ENCODE measurements at places on chromosomes 2 and 18.

DNA sequence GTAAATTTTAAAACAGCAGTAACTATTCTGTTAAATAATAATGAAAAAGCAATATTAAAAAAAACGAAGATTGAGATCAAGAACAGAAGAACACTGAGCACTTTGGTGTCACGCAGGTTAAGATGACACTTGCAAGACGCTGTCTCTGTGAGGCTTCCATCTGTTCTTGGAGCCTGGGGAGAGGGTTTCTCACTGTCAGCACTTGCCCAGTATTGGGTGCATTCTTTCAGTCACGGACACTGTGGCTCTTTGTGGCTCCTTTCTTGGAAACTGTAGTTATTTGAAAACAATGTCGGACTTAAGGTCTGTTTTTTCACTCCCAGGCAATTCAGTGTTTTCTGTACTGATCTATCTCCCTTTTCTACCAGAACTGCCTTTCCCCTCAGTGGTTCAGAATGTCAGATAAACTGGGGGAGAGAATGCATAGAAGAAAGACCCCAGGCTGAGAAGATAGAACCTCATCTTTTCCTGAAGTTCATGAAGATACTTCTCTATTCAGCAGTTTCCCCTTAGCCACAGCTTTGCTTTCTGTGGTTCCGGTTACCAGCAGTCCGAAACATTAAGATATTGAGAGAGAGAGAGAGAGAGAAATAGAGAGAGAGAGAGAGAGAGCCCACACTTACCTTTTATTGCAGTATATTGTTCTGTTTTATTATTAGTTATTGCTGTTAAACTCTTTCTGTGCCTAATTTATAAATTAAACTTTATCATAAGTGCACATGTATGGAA is 283.3 kb downstream of the DCDC2C start:
- DNase-seq, result no peak

DNA sequence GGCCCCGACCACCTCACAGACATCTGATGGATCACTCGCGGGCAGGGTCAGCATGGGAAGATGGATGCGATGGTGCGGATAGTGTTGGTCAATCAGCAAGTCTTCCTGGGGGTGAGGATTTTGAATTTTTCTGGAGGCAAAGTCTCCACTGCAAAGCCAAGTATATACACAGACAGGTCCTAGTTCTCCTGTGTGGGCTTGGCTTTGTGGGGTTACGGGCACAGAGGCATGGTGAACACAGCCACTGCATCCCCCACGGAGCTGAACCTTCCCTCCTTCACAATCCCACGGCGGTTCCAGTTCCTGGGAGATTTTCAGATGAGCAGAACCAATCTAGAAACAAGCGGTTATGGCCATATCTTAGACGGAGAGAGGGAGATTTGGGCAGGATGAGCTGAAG is 35.8 kb downstream of the CNGA3 start:
- no peak for DNase-seq

GRCh38 chr2:160825433-160825832 is 331.8 kb upstream of the RBMS1 start:
- DNase-seq, result no peak

DNA sequence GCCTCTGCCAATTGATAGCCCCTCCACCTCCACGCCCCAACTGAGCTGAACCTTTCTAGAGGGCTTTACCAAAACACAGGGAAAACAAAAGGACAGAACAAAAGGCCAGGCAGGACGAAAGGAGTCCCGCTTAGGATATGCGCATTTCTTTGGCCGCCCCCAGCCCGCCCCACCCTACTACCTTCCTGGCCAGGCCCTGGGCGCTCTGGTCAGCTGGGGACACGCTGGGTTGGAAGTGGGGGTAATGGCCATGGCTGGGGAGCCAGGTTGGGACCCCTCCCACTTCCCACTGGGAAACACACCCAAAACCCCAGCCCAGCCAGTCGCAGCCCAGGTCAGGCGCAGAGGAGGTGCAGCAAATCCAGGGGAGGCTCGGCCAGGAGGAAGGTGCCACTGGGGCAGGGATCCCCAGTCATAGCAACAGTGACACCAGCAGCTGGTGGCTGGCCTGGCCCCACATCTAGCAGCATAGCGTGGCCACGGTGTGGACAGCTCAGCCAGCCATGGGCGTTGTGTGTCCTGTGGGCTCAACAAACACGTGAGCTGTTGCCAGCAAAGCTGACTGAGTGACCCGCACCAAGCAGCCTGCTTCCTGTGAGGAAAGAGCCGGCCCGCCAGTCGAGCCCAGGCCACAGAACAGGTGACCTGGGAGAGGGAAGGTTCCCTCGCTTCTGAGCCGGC is 24.6 kb upstream of the B3GNT7 start:
- no peak for DNase-seq

GRCh38 chr2:215746887-215747615 is 266.3 kb downstream of the MREG start:
- DNase-seq, result no peak

GRCh38 chr2:132252191-132252893 is 90.6 kb upstream of the ANKRD30BL start:
- no peak for DNase-seq

GRCh38 chr2:71927757-71928715 is 219.6 kb downstream of the CYP26B1 start:
- DNase-seq, result peak; percentile 40

GRCh38 chr2:52542297-52542696 is 1225.3 kb upstream of the CHAC2 start:
- no peak for DNase-seq

DNA sequence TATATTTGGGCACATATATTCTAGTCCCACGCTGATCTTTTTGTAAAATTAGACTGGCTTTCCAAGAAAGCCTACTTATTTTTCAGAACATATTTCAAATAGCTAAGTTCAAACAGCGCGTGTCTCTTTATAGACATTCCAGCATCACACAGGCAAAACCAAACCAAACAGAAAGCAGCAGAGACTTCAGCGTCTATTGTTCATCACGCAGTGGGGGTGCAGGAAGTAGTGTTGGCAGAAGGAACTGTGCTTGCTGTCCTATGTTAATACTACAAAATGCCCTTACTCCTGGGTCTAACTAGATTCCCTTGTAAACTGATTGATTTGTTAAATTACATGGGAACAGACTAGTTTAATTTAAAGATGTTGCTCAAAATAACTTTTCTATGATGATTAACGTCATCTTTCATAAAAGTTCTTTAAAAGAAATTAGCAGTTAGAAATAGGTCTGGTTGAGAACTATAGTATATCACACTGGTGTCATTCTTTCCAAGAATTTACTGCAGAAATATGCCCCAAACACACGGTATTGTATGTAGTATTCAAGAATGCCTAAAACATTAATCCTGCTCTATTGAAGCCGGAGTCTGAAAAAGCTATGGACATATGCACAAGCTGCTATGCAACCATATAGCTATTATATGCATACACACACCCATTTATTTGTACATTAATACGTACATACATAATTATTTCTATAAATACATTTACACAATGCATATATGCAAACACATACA is 436.3 kb downstream of the CBLN2 start:
- no peak for DNase-seq

GRCh38 chr2:224022486-224022885 is 16.6 kb downstream of the SERPINE2 start:
- no peak for DNase-seq

- peak; percentile 22 for DNase-seq
Measured at GRCh38 chr18:28043631-28044030, 133.3 kb downstream of the CDH2 start.

DNA sequence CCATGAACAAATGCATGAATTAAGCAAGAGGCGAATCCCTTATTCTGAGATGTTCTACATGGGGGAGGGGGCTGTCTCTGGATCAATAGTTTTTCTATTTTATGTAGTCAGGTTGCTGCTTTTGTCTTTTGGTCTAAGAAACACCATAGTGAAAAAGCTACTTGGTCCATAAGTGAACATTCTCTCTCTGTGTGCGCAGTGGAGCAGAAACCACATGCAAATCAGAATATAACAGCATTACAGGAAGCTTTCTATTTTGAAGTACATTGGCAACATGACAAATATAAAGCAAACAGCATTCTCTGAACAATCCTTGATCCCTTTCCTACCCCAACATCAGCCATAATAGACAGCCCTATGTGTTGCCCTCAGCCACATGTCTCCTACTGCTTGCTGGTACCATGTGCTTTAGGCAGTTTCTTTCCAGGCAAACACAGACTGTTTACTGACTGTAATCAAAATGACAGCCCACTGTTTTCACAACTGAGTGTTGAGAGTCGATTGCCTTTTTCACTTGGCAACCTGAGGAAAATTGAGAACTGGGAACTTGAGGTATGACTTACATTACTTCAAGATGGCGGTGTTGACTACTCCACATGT is 10.6 kb downstream of the SCN3A start:
- no peak for DNase-seq

GRCh38 chr2:217074576-217075255 is 214.9 kb upstream of the TNP1 start:
- peak; percentile 2 for DNase-seq

- no peak for DNase-seq
Measured at GRCh38 chr2:219995991-219996765, 368.7 kb downstream of the SLC4A3 start.

DNA sequence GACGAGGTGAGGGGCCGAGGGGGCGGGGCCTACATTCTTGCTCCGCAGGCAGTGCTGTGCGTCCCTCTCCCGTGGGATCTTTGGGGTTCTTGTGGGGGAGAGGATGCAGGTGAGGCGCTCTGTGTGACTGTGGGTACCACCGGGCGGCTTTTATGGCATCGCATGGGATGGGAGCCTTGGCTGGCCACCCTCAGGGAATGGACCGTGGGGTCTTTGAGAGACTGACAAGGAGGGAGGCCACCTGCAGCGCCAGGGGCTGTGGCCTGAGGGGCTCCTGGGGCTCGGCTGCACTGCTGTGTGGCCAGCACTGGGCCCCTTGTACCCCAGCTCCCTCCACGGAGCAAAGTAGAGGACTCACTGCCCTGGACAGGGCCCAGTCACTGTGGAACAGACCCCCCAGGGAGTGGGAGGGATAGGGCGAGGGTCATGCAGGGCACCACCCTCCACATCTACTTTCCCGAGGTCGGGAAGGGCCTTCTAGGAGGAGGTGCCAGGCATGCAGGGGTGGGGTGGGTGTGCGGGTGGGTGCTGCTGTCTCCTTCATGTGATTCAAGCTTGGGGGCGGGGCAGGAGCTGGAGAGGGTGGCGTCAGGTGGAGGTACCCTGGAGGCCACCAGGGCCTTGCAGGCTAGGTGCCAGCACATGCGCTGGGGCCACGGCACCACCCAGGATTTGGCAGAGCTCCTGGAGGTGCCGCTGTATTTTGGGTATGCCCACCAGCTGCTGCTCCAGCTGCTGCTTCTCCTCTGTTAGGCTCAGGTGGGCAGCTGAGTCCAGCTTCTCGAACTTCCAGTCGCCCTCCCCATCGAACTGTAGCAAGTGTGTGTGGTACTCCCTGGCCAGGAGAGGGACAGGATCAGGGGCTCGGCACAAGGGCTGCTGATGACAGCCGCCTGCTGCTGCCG is 1072.4 kb downstream of the RPIA start:
- no peak for DNase-seq

GRCh38 chr2:116467243-116467642 is 1347.2 kb upstream of the DDX18 start:
- no peak for DNase-seq

DNA sequence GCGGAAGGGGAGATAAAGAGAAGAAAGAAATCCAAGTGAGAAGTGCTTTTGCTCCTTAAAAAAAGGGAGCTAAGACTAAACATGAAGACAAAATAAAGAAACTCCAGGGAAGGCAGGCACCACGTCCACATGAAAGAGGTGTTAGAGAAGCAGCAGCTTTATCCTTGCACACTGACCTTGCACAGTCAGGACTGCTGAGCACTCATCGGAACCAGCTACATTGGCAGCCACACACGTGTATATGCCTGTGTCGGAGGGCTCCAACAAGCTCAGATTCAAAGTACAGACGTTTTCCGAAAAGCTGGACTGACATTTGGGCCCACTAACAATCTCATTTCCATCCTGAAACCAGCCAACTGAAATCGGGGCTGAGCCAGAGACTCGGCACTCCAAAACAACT is 88.2 kb downstream of the TTN start:
- no peak for DNase-seq

DNA sequence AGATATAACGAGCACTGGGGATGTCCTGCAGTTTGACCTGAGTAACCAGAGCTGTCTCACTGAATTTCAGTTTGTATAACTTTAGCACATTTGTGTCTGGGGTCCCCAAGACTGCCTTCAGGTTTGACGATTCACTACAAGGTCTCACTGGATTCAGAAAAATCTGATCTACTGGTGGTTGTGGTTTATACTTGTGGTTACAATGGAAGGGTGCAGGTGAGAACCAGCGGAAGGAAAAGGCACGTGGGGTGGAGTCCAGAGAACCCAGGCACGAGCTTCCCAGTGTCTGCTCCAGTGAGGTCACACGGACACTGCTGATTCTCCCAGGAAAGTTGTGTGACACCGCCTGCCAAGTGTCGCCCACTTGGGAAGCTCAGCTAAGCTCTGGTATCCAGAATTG is 126.0 kb downstream of the ZNF236 start:
- no peak for DNase-seq

DNA sequence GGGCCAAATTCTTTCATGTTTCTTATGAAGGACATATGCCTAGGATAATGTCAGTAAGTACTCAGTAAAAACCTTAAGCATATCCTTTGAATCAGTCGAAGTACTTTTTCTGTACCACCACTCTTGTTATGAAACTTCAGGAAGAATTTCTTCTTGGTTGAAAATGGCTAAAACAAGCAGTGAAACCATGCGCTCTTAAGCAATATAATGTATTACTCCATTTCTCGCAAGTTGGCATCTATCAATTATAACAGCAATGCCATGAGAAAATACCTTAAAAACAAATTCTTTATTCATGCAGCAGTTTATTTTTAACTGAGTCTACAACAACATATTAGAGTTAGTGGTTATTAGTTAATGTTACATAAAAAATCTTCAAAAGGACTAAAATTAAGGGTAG is 41.0 kb downstream of the SLC66A3 start:
- no peak for DNase-seq

GRCh38 chr2:72778410-72778809 is 47.4 kb downstream of the EXOC6B start:
- DNase-seq, result peak; percentile 81

DNA sequence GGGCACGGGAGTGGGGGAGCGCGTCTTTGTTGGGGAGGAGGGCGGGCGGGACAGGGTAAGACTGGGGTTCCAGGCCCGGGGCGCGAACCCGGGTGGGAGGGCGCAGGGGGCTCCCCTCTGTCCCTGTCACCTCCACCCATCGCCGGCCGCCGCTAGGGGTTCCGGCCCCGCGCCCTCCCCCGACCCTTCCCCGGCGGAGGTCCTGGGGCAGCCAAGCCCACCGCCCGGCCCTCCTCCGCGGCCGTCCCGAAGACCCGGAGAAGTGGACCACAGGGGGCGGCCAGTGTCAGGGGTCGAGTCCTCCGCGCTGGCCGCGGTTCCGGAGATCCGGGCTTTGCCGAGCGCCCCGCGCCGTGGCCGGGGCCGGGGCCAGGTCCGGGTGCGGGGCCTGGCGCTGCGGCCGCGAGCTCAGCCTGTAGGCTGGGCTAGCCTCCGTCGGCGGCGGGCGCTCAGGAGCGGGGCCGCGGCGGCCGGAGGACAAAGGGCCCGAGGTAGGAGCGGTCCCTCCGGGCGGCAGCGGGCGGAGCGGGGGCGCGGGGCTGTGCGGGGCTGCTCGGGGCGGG is 16.6 kb upstream of the E2F6 start:
- DNase-seq, result no peak
